GOT3 (cell line): ENCODE measurements at places on chromosomes 2 and 18.

GRCh38 chr2:47078541-47079482 is 76.3 kb downstream of the STPG4 start:
- no peak for DNase-seq

GRCh38 chr2:64488050-64488974 is 34.4 kb downstream of the LGALSL start:
- DNase-seq, result peak; percentile 16

GRCh38 chr2:216426938-216427337 is 14.7 kb downstream of the SMARCAL1 start:
- no peak for DNase-seq

- DNase-seq, result no peak
Measured at GRCh38 chr2:60523963-60524362, 29.5 kb downstream of the BCL11A start.

DNA sequence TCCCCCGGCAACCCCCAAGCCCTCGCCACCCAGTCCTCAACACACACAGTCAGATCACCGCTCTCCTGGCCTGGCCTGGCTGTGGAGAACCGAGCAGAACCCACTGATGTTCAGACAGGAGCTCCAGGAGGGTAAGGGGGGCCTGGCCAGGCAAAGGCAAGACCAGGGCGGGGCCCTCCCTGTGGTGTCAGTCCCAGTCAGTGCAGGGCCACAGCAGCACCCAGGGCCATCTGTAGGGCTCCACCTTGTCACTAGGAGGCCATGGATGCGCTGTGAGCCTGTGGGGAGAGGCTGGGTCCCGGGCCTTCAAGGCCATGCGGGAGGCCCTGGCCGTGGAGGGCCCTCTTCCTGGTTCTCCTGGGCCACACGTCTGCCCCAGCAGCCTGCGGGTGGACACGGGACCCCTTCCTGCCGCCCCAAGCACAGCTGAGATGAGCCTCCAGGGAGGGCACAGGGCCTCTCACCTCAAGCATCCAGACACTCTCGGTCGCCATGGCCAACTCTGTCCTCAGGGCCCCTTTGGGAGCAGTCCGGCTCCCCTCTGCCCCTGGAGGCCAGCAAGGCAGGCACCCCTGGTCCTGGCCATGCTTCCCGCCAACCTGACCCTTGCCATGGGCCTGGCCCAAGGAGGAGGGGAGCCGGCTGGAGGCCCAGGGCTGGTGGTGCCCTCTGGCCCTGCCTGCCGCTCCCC is 2.0 kb downstream of the ANO7 start:
- no peak for DNase-seq

- DNase-seq, result no peak
Measured at GRCh38 chr2:170493426-170494097, 221.6 kb upstream of the SP5 start.

DNA sequence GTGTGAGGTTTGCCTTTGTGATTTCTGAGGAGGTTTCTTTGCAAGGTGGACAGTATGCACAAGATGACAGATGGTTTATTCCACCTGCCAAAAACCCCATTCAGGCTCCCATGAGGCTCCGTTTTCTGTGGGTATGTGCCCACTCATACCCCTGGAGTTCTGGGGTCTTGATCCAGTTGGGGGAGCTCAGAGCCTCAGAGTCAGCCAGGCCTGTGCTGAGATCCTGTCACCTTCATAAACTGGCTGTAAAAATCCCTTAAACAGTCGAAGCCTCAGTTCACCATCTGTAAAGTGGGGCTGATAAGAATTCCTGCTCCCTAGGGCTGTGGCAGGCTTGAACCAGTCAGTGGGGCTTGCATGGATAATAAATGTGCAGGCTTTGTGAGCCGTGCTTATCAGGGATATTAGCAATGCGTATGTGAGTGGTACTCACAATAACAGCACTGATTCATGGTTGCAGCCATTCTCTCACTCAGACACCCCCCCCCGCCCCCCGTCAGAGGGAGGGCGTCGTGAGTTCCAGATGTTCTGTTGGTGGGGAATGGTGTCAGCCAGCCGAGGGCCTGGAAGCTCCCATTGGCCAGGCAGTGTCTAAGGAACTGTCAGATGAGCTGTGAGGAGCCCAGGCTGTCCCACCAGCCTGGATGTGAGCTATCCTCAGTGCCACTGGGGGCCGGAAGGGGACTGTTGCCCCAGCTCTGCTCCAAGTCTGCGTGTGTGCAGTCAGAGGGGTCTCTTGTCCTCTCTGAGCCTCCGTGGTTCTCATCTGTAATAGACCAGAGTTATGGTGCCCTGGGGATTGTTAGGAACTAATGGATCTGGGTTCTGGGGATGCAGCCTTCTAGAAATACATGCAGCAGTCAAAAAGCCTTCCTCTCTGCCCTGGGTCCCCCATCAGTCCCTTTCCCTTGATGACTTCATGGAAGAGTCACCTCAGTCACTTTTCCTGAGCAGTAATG is 51.7 kb downstream of the KCNIP3 start:
- DNase-seq, result no peak

DNA sequence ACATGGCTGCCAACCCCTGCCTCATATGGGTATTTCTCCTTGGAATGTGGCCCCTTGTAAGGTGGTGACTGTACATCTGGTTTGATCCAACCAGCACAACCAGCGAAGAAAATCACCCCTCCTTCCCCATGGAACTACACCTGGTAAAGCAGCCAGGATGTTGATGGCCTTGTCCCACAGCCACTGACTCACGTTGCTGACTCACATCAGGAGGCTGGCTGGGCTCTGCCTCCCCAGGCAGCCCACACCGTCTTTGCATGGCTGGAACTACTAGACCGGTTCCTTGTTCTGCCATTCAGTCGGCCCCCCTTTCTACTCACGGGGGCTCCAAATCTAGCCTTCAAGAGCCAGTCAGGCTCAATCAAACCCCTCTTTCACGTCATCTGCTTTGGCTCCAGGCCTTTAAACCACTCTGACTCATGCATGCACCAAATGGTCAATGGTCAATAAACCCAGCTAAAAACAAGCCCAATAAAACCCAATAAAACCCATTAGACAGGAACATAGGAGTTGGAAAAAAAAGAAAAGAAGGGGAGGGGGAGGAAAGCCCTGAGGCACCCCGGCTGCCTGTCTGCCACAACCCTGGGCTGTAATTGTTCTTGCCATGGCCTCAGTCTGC is 114.8 kb downstream of the PLB1 start:
- DNase-seq, result peak; percentile 25

- no peak for DNase-seq
Measured at GRCh38 chr2:118921646-118922045, 20.3 kb upstream of the MARCO start.

GRCh38 chr18:55779691-55780585 is 191.9 kb upstream of the TCF4 start:
- no peak for DNase-seq

DNA sequence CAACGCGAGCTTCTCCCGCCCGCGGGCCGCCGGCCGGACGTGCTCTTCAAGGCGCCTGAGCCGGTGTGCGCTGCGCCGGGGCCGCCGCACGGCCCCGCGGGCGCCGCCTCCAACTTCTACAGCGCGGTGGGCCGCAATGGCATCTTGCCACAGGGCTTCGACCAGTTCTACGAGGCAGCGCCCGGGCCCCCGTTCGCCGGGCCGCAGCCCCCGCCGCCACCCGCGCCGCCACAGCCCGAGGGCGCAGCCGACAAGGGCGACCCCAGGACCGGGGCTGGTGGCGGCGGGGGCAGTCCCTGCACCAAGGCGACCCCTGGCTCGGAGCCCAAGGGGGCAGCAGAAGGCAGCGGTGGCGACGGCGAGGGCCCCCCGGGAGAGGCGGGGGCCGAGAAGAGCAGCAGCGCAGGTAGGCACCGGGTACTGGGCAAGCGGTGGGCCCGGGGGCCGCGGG is 676 bp downstream of the HOXD11 start:
- no peak for DNase-seq

- no peak for DNase-seq
Measured at GRCh38 chr2:29108225-29108624, 7.0 kb upstream of the CLIP4 start.

DNA sequence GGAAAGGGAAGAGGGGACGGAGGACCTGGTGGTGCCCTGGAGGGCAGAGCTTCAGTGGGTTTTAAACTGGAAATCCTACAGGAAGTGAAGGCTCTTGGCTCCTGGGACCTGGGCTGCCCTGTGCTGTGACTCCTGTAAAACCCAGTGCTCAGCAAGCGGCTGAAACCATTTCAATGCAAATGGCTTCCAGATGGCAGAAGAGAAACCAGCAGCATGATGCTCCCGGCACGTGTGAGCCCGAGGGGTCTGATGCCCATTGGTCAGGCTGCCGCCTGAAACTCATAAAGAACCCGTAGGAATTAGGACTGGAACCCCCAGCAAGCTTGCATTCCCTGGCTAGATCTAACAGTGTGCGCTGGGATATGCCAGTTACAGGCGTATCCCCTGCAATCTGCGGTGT is 109.2 kb upstream of the THOC1 start:
- DNase-seq, result no peak

- DNase-seq, result no peak
Measured at GRCh38 chr18:56175330-56176001, 462.9 kb downstream of the TXNL1 start.

DNA sequence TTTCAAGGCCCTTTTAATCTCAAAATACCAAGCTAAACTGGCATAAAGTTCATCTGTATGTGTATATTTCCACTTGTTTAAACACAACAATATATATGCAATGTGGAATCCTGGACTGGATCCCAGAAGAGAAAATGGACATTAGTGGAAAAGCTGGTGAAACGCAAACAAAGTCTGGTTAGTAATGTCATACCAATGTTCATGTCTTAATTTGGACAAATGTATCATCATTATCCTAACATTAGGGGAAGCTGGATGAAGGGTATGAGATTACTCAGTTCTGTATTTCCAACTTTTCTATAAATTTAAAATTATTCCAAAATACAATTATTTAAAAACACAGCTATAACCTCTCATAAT is 3.8 kb downstream of the SP3 start:
- no peak for DNase-seq

- DNase-seq, result no peak
Measured at GRCh38 chr2:200756618-200757321, 54.9 kb upstream of the BZW1 start.

DNA sequence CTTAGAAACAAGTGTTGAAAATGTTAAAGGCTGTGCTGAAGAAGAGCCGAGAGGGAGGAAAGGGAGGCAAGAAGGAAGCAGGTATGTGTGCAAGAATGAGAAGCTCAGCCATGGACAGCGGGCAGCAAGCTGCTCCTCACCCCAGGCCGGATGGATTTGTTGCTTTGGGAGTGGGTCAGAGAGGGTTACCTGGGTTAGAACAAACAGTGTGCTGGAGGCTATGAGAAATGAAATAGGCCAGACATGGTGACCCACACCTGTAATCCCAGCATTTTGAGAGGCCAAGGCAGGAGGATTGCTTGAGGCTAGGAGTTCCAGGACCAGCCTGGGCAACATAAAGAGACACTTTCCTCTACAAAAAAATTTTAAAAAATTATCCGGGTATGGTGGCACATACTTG is 97.5 kb downstream of the TANC1 start:
- no peak for DNase-seq

DNA sequence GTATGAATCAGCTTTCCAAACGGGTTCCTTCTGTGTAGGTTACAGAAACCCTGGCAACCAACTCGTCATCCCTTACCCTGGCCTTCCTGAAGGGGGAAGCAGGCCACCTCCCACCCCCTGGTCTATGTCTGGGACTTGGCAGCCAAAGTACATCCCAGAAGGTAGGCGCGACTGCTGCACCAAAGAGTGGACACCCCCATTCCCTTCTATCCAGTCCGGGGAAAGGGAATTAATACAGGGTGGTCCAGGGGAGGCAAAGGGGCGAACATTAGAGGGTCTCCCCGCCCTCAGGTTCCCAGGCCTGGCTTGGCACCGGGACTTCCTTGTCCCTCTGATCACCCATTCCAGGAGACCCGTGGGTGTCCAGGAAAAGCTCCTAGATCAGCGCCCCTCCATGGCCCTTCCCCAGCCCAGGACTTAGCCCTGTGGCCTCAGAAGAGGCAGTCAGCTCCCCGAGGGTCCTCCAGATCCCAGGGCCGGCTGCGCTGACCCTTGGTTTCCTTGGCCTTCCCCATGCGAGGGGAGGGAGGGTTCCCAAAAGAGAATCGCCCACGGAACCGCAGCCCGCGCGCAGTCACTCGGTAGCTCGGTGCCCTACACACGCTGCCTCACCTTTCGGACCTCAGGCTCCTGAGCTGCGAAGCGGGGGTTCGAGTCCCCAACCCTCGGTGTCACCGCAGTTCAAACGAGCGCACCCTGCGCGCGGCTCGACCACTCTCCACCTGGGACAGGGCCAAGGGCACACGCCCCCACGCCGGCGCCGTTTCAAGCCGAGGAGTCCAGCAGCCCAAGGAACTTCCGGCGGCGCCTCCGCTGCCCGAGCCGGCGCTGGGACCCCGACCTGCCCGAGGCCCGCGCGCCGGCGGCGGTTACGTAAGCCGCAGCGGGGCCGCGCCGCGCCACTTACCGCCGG is at the start of gene PER2:
TSS of gene PER2 (minus strand) at position 874 of the 913 bp plus-strand sequence. CDS start 10,674 bp downstream, outside the sequence.
- DNase-seq, result peak; percentile 52

- no peak for DNase-seq
Measured at GRCh38 chr2:129757915-129758783, 221.3 kb upstream of the RAB6C start.

GRCh38 chr18:77092104-77093066 is 40.2 kb downstream of the MBP start:
- DNase-seq, result no peak

GRCh38 chr2:98308532-98308931 is 37.7 kb upstream of the CNGA3 start:
- no peak for DNase-seq

GRCh38 chr2:191571163-191571769 is 106.7 kb upstream of the NABP1 start:
- DNase-seq, result no peak

- DNase-seq, result no peak
Measured at GRCh38 chr2:111995148-111995547, 59.9 kb upstream of the TMEM87B start.

DNA sequence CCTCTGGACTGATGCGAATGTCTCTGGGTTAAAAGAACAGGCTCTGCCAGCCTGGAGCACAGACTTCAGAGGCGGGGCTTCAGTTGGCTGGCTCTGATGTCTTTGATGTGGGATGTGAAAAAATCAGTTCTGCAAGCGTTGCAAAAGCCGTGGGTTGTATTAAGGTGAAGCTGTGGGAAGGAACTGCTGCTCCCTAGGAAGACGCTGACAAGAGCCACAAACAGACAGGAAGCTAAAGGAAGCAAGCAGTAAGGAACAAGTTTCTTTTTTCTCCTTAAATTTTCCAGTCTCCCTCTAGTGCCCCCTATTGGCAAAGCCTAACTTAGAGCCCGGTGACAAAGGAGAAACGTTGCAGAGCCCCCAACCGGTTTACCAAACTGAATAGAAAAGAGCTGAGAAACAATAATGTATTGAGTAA is 239.0 kb downstream of the CCDC178 start:
- DNase-seq, result no peak

GRCh38 chr2:233419602-233420391 is 65.5 kb downstream of the DGKD start:
- DNase-seq, result no peak
